Fibroblast of the aortic adventitia (primary cell): ENCODE measurements at places on chromosomes 6 and 20.

DNA sequence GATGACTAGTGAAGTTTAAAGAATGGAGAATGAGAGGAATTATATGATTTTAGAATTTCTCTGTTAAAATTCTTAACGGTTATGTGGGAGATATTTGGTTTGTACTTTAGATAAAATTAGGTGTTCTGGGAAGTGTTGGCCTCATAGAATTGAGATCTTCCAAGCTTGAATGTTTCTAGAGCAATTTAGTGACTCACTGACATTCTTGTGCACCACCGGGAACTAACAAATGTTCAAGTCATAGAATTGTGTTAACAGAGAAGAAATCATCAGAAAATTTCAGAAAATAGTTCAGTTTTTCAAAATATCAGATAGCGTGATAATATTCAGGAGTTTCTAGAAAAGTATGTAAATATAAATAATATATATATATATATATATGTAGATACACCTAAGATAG is 67.9 kb upstream of the BMP5 start:
- DNase-seq, result peak; percentile 63

GRCh38 chr6:123150076-123150475 is 154.0 kb downstream of the CLVS2 start:
- DNase-seq, result no peak

DNA sequence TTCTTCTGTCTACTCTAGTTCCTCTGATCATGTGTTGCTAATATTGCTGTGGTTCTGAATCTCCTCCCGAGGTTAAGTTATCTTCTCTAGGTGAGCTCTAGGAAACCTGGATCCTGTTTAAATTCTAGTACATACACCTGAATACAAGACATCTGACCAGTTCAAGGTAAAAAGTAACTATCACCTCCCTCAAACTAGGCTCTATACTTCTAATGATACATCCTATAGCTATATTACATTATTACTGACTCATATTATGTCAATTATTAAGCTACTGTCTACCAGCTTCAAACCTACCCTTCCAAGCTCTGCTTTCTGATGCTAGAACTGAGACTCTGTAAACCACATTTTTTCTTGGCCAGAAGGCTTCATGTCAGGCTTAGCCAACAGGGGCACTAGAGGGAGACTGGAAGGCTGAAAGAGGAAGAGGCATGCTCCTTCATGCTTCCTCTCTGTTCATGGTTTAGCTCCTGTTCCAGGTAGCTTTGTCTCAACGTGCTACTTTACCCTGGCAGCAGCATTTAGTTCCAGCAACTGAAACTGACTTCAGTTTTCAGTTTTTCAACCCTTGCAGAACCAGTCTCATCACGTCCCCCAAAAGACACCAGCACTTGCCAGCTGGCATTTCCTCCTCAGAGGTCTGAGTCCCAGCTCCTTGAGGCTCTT is 148.4 kb upstream of the TOP1 start:
- no peak for DNase-seq

DNA sequence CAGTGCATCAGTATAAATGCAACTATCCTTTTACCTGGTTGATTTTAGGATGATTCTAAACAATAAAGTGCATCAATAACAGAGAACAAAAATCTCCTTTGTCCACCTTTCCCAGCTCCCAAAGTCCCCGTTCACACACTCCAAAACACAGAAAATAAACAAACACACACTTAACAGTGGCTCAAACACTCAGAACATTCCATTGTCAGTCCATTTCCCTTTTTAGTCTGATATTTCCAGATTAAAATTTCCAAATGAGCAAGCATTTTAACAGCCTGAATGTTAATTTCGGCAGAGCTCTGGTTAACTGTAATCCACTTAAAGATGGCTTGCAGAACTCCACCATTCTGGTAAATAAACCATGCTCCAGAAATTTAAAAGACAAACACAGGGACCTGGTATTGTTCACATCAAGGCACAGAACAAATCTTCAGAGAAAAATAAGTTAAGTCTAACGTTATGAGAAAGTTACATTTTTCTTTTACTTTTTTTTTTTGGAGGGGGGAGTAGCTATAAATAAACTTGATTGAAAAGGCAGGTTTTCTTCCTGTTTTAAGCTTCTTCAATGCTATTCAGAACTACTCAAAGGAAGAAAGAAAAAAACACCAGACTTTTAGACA is 100.8 kb downstream of the DST start:
- no peak for DNase-seq

DNA sequence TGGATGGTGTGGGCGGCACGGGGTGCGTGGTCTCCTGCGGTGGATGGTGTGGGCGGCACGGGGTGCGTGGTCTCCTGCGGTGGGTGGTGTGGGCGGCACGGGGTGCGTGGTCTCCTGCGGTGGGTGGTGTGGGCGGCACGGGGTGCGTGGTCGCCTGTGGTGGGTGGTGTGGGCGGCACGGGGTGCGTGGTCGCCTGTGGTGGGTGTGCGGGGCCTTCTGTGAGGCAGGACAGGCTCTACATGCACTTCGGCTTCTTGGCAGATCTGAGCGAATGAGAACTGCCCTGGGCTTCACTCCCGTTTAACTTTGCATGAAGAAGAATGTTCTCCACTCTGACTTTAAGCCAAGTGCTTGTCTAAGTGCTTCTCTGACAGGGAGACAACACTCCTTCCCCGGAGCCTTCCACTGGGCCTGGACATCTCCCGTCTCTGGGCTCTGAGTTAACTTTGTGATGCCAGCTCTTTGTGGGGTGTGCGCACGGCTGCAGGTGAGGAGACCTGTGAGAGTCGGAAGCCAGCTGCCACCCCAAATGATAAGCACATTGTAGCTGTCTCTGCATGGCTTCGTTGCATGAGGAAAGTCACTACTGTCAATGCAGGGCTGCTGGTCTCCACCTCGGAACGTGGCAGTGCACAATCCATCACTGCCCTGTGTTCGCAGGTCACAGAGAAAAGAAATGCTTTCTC is 244.8 kb downstream of the DLL1 start:
- no peak for DNase-seq
